Sigmoid colon (tissue), 7 donors: ENCODE measurements at places on chromosomes 12 and 14. TPM values are rescaled to one million over a fixed set of nuclear protein-coding genes. Genes with fewer than 3 reads are reported as not detected.

SYNE2 gene
- polyA plus RNA-seq: 45.1 TPM

WNK1 gene
- polyA plus RNA-seq: 13.2 TPM

SMOC1 gene
- 0.77 TPM for polyA plus RNA-seq

RND1 gene
- polyA plus RNA-seq: 8.0 TPM

SLC5A8 gene
- not detected for polyA plus RNA-seq

PKP2 gene
- 42.1 TPM for polyA plus RNA-seq

LAG3 gene
- 1.4 TPM for polyA plus RNA-seq

IL31 gene
- not detected for polyA plus RNA-seq

GPD1 gene
- 3.6 TPM for polyA plus RNA-seq

PIP4K2C gene
- 21.0 TPM for polyA plus RNA-seq

JDP2 gene
- 32.8 TPM for polyA plus RNA-seq

PPP2R5E gene
- 10.8 TPM for polyA plus RNA-seq

VIPAS39 gene
- 14.6 TPM for polyA plus RNA-seq

KRT79 gene
- polyA plus RNA-seq: 0.16 TPM

ITGA7 gene
- polyA plus RNA-seq: 21.0 TPM

BEST3 gene
- not detected for polyA plus RNA-seq

PMCH gene
- not detected for polyA plus RNA-seq

EAPP gene
- polyA plus RNA-seq: 133 TPM

ACSM4 gene
- not detected for polyA plus RNA-seq

PRR4 gene
- 2.8 TPM for polyA plus RNA-seq

MGAT4C gene
- polyA plus RNA-seq: 0.04 TPM

PAH gene
- not detected for polyA plus RNA-seq

SCN8A gene
- polyA plus RNA-seq: 2.1 TPM

ACVRL1 gene
- 83.6 TPM for polyA plus RNA-seq

IL26 gene
- polyA plus RNA-seq: 0.22 TPM

SERPINA10 gene
- polyA plus RNA-seq: 0.06 TPM

IFNG-AS1 gene
- not detected for polyA plus RNA-seq

ANKRD13A gene
- 37.5 TPM for polyA plus RNA-seq

PGF gene
- 1.2 TPM for polyA plus RNA-seq

ASCL1 gene
- 0.09 TPM for polyA plus RNA-seq

TAS2R50 gene
- polyA plus RNA-seq: 0.28 TPM

LRRK2 gene
- polyA plus RNA-seq: 0.92 TPM

SLC17A8 gene
- polyA plus RNA-seq: 0.60 TPM

DAD1 gene
- 274 TPM for polyA plus RNA-seq

PLEKHG3 gene
- polyA plus RNA-seq: 26.8 TPM

DHRS4L2 gene
- polyA plus RNA-seq: 62.7 TPM

CFAP251 gene
- 1.2 TPM for polyA plus RNA-seq

ADCK1 gene
- polyA plus RNA-seq: 3.6 TPM

AQP6 gene
- 0.12 TPM for polyA plus RNA-seq

CEP170B gene
- 60.0 TPM for polyA plus RNA-seq

FOXM1 gene
- 34.9 TPM for polyA plus RNA-seq

IFT43 gene
- polyA plus RNA-seq: 35.4 TPM

SLC25A47 gene
- not detected for polyA plus RNA-seq

FGF6 gene
- polyA plus RNA-seq: not detected

NRIP2 gene
- 0.60 TPM for polyA plus RNA-seq

STON2 gene
- 2.9 TPM for polyA plus RNA-seq
